HAP-1 (cell line): ENCODE measurements at places on chromosomes 5 and 9.

DNA sequence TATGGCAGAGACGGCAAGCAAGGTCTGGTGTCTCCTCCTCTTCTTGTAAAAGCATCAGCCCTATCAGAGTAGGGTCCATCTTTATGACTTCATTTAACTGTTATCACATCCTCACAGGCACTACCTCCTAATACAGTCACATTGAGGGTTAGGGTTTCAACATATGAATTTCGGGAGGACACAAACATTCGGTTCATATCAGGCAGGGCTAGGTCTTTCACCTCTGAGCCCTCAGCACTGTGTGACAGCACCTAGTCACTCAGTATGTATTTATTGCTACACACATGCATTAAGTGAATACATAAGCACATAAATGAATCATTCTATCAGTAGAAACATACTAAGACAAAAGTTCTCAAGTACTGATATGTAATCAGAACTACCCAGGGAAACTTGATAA is 9.4 kb upstream of the BTF3 start:
- DNase-seq, result no peak

DNA sequence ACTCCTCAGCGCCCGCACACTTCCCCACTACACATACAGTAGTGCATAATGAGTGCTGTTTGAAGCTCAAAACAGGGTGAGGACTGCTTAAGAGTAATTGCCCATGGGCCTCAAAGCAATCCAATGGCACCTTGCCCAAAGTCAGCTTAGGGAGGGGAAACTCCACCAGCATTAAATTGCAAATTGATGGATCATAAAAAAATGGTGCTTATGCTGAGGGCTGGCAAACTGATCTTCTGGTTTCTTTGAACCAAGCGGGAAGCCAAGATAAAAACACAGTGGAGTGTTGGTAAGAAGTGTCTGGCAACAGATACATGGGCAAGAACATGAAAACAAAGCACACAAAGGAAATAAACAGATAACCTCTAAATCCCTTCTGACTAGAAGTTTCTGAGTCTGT is 28.0 kb downstream of the TLE1 start:
- peak; percentile 8 for DNase-seq

DNA sequence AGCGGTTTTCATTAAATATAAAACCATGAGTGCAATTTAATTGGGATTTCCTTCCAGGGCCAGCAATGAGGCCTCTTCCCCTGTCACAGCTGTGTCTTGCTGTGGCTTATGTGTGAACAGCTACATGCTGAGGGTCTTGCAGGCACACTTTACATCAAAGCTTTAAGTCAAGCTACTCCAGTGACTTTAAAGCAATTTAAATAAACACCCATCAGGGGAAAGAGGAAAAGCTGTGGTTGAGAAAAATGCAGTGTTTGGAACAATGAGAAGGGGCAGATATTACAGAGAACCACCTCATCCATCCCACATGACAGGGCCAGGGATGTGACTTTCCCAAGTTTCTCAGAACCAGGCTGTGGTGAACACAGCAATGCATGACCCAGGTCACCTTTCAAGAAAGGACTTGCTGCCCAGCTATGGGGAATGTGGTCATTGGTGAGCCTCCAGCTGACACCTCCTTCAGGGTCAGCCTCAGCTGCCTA is 115.9 kb upstream of the LPAR1 start:
- DNase-seq, result no peak

GRCh38 chr9:124743686-124744348 is 27.3 kb downstream of the NR6A1 start:
- DNase-seq, result peak; percentile 73

DNA sequence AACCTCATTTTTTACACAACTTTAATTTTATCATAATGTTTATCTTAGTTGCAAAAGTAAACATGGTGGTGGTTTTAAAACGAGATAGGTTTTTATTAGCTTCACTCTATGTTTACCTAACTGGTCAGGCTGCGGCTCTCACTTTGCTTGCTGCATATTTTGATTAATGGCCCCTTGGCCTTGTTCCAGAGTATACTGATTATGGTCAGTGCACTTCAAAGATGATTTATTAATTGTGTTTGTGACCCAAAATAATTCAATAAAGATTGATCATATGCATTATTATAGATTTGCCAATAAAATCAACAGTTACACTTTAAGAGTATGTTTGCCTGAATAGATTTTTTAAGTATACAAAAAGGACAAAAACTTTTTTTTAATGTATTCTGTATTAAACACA is 188.0 kb downstream of the XRCC4 start:
- no peak for DNase-seq

GRCh38 chr9:95224376-95225019 is 93.0 kb downstream of the FANCC start:
- no peak for DNase-seq

DNA sequence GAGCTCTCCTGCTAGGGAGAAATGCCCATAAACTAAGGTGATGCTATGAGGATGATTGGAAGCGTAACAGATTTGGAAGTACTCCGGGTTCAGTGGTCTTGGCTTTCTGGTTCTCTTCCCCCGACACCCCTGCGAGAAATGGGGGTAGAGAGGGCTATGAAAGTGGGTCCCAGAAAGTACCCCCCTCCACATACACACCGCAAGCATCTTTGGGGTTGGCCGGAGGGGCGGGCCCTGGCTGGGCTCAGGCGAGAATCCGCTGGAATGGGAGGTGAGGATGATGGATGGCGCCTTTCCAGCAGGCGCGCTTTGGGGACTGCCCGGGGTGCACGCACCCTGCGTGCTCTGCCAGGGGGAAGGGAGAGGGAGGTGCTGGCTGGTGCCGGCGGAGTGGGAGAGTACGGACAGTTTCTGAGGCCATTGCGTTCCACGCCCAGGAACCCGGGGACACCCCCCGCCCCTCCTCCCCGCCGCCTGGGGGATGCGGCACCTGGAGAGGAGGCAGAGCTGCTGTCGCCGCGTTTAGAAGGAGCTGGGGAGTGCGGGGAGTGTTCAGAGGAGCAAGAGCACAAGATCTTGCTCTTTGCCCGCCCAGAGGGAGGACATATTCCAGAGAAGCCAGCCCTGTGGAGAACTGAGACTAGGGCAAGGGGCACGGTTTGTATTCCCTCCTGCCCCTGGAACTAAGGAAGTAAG is 1.9 kb downstream of the PCSK5 start:
- no peak for DNase-seq

- DNase-seq, result no peak
Observed at GRCh38 chr5:39186722-39187539, 32.4 kb downstream of the FYB1 start.
